Activated T-helper 17 cell treated with anti-CD3 and anti-CD28 coated beads, Interleukin-2, amount 50 U/mL, for 72 hours (primary cell): ENCODE measurements at places on chromosomes 16 and 17. TPM values are rescaled to one million over a fixed set of nuclear protein-coding genes. Genes with fewer than 3 reads are reported as not detected.

CRYM gene
- not detected for total RNA-seq

NPTX1 gene
- total RNA-seq, result 10.2 TPM

PHKB gene
- total RNA-seq, result 22.4 TPM

ZG16 gene
- not detected for total RNA-seq

GRCh38 chr16:1105888-1106620, 10.0 kb upstream of the C1QTNF8 start:
- ATAC-seq, result peak; percentile 57

DNA sequence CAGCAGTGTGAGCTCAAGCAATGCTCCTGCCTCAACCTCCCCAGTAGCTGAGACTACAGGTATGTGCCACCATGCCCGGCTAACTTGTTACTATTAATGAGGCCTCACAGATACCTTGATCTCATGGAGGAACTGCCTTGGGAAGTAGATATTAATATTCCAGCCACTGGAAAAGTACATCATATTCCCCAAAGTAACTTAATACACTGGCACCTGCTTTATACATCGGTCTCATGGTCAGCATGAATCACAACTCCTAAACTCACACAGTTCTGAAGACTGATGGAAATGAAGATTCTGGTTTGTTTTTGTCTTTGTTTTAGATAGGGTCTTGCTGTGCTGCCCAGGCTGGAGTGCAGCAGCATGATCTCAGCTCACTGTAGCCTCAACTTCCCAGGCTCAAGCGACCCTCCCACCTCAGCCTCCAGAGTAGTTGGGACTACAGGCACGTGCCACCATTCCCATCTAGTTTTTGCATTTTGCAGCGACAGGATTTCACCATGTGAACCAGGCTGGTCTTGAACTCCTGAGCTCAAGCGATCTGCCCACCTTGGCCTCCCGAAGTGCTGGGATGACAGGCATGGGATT, 28.2 kb downstream of the ADCY9 start:
- no peak for ATAC-seq
